Ureter (tissue), 1 donor: ENCODE measurements at places on chromosomes 3 and 15. TPM values are rescaled to one million over a fixed set of nuclear protein-coding genes. Genes with fewer than 3 reads are reported as not detected.
A peak's percentile ranks its signal among the peaks of the same experiment; 100 is the strongest.

GPR27 gene
- total RNA-seq = 16.3 TPM

AGBL1 gene
- total RNA-seq = not detected

FYTTD1 gene
- 47.9 TPM for total RNA-seq

STAC gene
- 20.4 TPM for total RNA-seq

CLSTN2 gene
- 9.7 TPM for total RNA-seq

ZSCAN29 gene
- 27.3 TPM for total RNA-seq

GRCh38 chr15:56207092-56207491, 36.6 kb downstream of the RFX7 start:
- no peak for DNase-seq

DNA sequence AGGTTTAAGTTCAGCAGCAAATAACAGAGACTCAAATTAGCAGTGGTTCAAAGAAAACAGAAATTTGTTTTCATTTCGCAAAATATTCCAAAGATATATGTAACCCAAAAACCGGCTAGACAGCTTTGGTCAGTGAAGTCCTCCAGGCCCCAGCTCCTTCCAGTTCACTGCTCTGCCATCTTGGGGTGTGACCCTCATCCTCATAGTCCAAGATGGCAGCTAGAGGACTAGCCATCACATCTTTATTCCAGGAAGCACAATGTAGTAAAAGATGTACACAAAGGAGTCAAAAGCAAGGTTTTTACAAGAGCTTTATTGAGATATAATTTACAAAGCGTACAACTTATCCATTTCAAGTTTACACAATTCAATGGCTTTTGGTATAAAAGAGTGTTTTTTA, 107.1 kb downstream of the LIPC start:
- no peak for DNase-seq

TYRO3 gene
- 9.6 TPM for total RNA-seq

IL16 gene
- 18.5 TPM for total RNA-seq

P3H2 gene
- total RNA-seq = 13.9 TPM

- DNase-seq = no peak
Measured at GRCh38 chr3:27623085-27623753, 98.9 kb downstream of the EOMES start.

MUC13 gene
- not detected for total RNA-seq

GRCh38 chr3:158846803-158847451, 45.1 kb downstream of the MFSD1 start:
- DNase-seq = no peak

PAQR5 gene
- 6.5 TPM for total RNA-seq

GRCh38 chr15:51076524-51077220, 18.0 kb downstream of the TNFAIP8L3 start:
- DNase-seq = no peak

- no peak for DNase-seq
Measured at GRCh38 chr3:42424911-42425310, 14.5 kb upstream of the LYZL4 start.

DNA sequence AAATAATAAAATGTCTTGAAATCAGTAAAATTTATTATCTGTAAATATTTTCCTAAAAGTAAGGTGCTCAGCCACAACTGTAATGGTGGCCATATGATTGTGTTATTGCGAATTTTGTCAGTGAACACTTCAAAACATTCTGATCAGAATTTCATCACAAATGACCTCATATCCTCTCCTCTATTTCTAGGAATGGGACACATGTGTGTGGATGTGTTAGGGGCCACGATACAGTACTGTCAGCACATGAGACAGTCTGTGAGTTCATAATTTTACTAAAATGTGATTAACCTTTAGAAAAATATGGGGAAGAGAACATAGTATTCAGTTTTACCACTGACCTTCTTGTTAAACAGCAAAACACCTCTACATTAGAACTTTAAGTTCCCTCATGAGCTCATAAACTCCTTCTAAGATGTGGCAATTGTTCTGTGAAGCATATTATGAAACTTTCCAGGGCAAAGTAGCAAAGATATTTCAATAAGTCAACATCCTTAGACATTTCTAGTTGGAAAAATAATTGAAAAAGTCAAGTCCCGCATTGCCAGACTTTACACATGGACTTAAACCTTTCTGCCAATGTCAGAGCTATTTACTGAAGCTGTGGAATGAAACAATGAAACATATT, 158.2 kb upstream of the ABI3BP start:
- no peak for DNase-seq

GRCh38 chr3:30114918-30115317, 491.5 kb upstream of the TGFBR2 start:
- DNase-seq = no peak

GRCh38 chr3:129626744-129627349, 20.4 kb upstream of the PLXND1 start:
- DNase-seq = peak; percentile 94

DNA sequence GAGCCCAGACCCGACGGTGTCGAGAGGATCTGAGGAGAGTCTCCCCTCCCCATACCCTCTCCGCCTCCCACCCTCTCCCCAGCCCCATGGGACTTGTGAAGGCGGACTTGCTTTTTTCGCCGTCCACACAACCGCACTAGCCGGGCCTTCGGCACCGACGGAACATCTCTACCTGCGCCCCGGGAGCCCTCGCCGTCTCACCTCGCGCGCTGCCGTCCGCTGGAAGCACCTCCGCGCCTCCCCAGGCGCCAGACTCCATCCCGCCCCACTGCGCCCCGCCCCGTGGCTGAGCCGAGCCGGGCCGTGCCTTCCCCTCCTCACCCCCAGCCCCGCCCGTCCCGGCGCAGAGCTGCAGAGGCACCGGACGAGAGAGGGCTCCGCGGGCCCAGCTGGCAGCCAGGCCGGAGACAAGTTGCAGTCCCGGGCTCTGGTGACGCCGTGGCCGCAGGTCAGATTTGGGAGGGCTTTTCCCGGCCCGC, at the start of the genes DUOX1 and DUOXA1:
TSS of gene DUOX1 (plus strand) at position 344 of the 479 bp plus-strand sequence. CDS start 1,973 bp downstream, outside the sequence.
TSS of gene DUOXA1 (minus strand) at position 229 of the 479 bp plus-strand sequence. CDS start 6,865 bp downstream, outside the sequence.
- DNase-seq = peak; percentile 78

DNA sequence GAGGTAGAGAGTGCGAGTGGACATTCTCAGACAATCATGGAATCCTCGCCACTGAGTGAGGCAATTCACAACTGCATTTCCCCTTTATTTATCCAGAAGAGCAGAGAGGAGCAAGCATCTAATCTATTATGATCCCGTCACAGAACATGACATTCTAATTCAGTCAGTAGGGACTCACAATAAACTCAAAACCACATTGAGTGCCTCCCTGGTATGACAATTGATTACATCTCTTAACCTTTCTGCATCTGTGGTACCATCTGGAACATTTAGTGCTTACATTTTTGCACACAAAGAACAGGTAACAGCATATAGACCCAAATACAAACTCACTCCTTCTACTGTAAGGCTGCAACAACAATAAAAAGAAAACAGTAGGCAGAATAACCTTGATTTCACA, 517.2 kb downstream of the GBE1 start:
- DNase-seq = no peak

GRCh38 chr3:161217496-161217895, 3.6 kb upstream of the NMD3 start:
- DNase-seq = no peak

- DNase-seq = no peak
Measured at GRCh38 chr15:99002226-99002625, 5.4 kb downstream of the PGPEP1L start.

DNA sequence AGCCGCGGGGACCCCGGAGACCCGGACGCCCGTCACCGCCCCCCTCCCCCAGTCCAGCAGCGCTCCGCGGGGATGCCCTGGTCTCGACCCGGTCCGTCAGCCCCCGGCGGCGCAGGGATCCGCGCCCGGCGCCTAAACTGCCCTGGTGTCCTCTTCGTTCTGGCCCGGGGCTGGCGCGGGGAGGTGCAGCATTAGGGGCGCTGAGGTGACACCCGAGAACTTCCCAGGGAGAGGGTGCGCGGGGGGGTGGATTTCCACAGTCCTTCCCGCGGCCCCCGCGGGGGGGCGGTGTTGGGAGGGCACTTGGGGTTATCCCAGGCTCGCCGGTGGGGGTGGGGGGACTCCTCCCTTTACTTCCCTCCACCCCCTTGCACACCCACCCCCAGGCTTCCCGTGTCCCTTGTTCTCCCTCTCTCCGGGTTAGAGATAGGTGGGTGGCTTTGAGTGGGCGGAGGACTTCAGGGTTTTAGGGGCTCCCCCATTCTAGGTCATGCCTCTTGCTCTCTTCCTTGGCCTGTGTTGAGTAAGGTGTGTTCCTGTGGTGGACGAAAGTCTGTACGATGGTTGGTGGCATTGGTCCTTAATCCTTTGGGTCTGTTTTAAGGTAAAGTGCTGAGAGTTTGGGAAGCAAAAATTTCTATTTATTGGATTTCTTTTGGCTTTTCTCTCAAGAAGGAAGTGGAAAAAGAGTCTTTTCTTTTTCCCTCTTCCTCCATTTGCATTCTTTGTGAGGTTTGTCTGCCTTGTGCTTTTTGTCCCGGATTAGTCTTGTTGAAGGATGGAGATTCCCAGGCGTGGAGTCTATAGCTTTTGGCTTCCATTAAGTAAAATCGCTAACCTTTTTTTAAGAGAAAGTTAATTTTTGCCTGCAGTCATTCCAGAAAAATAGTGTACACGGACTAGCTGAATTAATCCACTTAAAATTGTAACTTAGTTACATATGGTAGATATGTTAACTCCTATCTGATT, 811 bp downstream of the SKIL start:
- DNase-seq = peak; percentile 79

DNA sequence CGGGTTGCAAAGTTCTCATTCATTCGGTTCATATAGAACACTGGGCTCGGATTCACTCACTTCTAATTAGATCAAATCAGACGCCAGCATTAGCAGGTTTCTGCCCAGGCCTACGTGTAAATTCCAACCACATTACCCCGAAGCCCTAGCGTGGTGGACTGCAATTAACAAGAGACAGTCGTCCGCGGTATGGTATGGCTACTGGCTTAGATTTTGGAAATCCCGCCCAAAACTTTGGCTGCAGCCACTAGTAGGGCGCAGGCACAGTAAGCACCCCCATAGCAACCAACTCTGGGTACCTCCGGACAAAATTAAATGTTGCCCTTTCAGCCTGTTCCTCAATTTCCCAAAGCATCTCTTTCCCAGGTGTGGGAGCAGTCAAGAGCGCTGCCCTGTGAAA, 771 bp downstream of the RARRES1 start:
- no peak for DNase-seq

DNA sequence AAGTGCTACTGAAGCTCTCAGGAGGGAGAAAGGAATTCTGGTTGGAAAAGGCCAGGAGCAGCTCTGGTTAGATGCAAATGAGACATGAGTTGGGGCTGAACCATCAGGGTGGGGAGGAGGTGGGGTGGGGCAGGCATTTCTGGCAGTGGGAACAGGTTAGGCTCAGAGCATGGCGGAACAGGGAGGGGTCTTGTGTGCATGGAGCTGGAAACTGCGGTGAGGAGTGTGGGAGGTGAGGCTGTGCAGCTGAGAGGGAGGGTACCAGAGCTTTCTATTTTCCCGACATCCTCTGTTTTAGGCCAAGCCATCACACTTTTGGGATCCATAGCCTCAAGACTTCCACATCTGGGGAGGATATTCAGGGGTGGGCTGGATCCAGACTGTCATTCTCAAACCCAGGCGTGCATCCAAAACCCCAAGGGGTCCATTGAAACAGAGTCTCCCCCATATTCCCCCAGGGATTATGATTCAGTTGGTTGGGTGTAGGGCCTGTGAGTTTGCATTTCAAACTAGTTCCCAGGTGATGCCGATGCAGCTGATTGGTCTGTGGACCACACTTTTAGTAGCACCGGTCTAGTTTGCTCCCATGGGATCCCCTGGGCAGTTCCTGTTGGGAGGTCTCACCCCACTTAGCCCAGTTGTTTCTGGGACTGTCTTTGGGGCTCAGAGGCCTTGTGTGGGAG, 100.9 kb upstream of the TLE3 start:
- DNase-seq = no peak

GRCh38 chr3:56823421-56823926, 21.7 kb upstream of the ARHGEF3 start:
- DNase-seq = no peak

NR2F2 gene
- total RNA-seq = 90.8 TPM
